ENCODE measurements at places on chromosomes 16 and 17.

- peak; percentile 31 for DNase-seq
Observed at GRCh38 chr16:4232541-4233386, 9.1 kb downstream of the SRL start.

- no peak for DNase-seq
Observed at GRCh38 chr17:18356624-18357023, 6.7 kb downstream of the SHMT1 start.

- DNase-seq: no peak
Observed at GRCh38 chr16:77763994-77764393, 24.4 kb upstream of the VAT1L start.

DNA sequence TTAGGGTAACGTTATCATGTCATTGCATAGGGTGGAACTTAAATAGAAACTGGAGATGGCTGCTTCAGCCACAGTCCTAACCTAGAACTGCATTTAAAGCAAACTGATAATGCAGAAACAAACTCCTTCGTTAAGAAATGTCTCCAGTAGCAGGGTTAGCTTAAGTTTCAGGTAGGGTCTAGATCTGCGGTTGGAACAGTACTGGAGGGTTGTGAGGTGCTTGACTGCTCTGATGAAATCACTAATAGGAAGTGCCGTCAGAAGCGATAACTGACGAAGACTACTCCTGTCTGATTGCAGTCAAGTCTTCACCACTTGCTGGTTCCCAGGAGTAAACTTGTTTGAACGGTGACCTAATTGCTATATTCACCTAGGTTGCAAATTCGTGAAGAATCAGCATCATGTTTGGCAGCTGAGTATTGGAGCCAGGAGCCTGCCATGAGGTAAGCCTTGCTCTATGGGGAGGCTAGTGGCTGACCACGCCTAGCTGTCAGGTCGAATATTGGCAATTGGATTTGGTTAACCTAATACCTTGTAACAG lies 24.5 kb downstream of the TRPV2 start:
- DNase-seq: no peak

DNA sequence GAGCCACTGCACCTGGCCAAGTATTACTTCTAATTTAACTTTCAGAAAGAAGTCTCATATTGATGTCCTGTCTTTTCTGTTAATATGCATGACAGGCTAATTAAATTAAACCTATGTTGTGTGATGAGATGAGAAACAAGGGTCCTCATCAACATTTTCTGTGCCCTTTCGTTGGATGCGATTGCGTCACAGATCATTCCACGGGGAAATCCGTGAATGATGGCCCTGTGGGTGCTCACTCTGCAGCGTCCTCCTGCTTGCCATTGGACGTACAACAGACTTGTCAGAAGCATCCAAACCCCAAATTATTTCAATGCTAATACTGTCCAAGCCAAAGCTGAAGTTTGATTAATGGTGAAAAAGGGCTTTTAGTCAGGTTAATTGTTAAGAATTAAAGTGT lies 197.0 kb downstream of the MRTFB start:
- no peak for DNase-seq

DNA sequence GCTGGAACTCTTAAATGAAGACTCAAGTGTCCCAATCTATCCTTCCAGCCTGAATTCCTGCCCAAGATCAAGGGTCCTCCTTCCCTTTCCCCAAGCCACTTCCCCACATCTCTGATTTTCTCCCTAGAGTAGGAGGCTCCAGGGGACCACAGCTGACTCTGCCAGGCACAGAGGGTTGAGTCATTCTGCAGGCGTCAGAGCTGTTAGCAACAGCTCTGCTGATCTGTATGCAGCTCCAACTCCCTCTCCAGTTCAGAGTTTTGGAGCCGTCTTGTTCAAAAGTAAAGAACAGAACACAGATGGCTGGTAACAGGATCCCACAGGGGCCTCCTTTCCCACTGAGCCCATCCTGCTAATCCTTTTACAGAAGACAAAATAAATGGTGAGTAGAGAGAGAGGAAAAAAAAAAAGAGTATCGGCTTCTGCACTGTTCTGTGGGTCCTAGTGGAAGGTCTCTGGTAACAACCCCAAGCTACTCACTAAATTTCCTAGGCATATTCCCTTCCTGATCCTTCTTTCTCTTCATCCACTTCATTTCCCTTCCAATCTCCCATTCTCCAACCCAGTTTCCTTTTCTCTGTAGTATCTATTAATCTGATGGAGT lies 13.4 kb upstream of the TAOK1 start:
- DNase-seq: peak; percentile 59

- no peak for DNase-seq
Observed at GRCh38 chr17:68029512-68030215, 5.9 kb upstream of the KPNA2 start.

DNA sequence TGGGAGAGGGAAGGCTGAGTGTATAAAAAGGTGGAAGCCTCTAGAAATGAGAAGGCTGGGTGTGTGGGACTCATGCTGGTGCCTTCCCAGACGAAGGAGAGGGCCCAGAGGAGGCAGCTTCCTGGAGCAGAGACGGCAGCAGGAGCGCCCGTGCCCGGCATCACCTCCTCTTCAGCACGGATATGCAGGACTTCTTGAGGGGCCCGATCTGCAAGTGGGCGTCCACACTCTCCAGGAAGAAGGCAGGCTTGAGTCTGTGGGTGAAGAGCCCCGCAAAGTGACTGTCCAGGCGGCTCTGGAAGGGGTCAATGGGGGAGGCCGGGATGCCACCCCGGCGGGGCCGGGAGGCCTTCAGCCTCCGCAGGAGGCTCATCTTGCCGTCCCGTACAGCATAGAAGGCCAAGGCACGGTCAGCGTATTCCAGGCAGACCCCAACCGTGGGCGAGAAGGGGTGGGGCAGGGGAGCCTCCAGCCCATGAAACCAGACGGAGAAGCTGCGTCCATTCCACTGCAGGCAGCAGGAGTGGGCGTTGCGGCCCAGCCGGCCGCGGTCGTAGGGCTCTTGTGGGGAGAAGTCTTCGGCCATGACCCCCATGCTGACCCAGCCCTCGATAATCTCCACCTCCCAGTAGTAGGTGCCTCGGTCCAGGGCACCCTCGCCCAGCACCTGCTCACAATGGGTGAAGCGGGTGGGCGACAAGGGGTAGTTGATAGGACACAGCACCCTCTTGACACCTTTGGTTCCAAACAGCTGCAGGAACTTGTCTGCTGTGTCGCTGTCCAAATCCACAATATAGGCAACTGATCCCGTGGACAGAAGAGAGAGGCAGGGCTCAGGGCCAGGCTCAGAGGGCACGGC lies 3.8 kb downstream of the TRIM47 start:
- peak; percentile 50 for DNase-seq

DNA sequence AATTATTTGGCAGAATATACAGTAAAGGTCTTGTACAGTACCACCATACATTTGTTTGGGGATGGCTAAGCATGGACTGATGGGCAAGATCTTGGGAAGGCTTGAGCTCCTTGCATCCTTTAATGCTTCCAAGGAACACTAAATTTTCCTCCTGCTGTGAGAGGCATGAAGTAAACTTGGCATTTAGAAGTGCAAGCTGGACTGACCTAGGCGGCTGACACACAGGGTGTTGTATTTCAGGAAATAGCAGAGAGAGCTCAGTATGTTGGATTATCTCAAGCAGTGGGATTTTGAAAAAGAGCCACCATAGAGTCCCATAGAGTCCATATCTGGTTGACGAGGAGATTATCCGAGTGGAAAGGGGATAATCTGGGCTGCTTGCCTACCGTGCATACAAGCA lies 2137.1 kb downstream of the TP53TG3F start:
- no peak for DNase-seq

DNA sequence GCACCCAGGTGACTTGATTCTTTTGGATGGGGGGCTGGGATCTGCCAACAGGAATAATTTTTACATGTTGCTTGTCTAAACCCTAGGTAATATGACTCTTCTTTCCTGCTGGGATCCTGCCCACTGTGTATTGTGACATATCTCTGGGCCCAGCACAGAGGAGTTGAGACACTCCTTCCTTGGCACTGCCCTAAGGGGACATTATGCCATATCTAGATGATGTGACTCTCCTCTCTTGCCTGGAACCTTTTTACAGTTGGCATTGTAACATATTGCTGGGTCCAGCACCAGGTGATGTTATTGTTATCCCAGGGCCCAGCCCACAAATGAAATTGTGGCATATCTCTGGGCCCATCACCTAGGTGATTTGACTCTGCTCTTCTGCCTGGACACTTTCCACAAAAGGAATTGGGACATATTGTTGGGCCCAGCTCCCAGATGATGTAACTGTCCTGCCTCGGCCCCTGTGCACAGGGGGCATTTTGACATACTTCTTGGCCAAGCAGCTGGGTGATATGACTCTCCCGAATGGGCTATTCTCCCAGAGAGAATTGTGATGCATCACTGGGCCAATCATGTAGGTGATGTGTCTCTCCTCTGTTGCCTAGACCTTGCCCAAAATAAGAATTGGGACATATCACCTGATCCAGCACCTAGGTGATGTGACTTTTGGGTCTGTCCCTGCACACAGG lies 1837.7 kb downstream of the TP53TG3F start:
- no peak for DNase-seq

- DNase-seq: no peak
Observed at GRCh38 chr16:71250461-71251235, 20.1 kb upstream of the HYDIN start.

DNA sequence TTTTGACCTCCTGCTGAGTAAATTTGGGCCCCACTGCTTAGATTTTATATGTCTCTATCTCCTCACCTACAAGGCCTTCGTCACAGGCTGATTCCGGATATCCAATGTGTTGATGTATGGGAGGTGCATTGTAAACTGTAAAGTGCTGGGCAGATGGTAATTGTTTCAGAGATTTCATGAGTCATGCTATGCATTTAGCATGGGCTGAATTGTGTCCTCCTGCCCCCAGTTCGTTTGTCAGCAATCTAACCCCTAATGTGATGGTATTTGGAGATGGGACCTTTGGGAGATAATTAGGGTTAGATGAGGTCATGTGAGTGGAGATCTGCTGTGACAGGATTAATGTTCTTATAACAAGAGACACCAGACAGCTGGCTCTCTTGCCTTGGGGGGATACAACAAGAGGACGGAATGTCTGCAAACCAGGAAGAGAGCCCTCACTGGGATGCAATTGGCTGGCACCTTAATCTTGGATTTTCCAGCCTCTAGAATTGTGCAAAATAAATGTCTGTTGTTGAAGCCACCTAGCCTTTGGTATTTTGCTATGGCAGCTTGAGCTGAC lies 101.8 kb upstream of the NLRP1 start:
- DNase-seq: no peak

DNA sequence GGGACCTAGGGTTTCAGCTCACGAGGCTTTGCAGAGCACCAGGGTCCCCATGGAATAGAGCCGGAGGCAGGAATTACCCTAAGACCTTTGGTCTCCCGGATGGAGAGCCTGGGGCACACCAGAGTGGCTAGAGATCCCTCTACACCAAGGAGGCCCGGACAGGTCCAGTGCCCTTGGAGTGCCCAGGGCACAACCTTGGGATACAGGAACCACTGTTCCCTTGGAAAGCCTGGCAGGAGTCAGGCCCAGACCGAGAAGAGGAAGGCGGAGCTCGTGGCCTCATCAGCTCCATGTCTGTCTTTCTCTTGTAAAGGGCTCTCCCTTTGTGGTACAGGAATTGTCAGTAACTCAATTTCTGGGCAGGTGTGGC lies 3.8 kb upstream of the DBNDD1 start:
- DNase-seq: no peak

- DNase-seq: no peak
Observed at GRCh38 chr16:13298666-13299065, 397.3 kb downstream of the SHISA9 start.

- DNase-seq: peak; percentile 43
Observed at GRCh38 chr17:79558091-79558900, 52.6 kb downstream of the RBFOX3 start.

DNA sequence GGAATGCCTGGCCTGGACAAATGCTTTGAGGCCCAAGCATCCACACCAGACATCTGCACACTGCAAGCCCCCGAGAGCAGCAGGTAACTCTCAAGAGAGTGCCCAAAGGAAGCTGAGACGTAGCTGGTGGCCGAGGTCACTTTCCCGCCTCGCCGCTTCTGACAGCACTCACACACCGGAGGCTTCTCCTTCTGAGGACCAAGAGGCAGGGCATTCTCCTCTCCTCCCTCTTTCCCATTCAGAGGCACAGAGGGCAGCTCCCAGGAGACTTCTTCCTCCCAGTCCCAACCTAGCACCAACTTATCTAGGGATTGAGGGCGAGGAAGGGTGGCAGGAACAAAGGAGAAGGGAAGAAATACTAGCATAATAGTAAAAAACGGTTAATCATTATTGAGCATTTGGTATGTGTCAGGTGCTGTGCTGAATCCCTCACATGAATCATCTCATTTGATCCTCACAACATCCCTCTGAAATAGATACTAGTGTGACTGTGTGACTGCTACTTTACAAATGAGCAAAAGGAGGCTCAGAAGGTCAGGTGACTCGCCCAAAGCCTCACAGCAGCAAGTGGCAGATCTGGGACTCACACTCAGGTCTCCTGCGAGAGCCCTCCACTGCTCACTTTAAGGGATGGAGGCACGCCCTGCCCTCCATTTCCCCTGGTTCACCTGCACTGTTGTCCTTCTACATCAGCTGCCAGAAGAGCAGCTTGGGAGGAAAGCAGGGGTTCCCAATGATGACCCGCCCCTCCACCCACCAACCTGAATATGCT lies 41.8 kb downstream of the MYO18A start:
- DNase-seq: no peak

GRCh38 chr16:12095275-12096156 lies 119.0 kb downstream of the SNX29 start:
- peak; percentile 72 for DNase-seq

DNA sequence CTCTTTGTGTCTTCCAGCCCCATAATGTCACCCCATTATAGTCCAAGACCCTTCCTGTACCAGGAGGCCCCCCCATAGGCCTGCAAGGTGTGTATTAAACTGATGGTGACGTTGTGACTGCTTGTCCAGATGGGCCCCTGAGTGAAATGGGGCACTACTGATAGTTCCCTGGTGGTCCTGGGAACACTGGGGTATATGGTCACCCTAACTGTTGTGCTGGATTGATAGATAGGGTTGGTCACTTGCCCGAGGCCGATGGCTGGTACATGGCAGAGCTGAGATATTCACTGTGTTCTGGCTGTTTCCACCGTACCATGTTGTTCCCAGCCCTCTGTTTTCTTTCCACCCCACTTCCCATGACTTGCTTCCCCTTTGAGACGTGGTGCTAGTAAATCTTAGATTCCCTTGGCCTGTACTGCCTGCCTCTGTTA lies 4.3 kb downstream of the CNP start:
- DNase-seq: no peak

Measured in H7 (cell line).